ENCODE measurements at places on chromosomes 6 and 20.

GRCh38 chr6:12913201-12913600 lies 196.6 kb downstream of the PHACTR1 start:
- DNase-seq = no peak

GRCh38 chr6:83044091-83044768 lies 21.4 kb downstream of the UBE3D start:
- DNase-seq = no peak

- no peak for DNase-seq
Measured at GRCh38 chr6:142761756-142762155, 183.2 kb downstream of the HIVEP2 start.

GRCh38 chr20:46802722-46803121 lies 91.9 kb upstream of the EYA2 start:
- DNase-seq = no peak

GRCh38 chr20:47586649-47587294 lies 85.1 kb downstream of the NCOA3 start:
- DNase-seq = no peak

DNA sequence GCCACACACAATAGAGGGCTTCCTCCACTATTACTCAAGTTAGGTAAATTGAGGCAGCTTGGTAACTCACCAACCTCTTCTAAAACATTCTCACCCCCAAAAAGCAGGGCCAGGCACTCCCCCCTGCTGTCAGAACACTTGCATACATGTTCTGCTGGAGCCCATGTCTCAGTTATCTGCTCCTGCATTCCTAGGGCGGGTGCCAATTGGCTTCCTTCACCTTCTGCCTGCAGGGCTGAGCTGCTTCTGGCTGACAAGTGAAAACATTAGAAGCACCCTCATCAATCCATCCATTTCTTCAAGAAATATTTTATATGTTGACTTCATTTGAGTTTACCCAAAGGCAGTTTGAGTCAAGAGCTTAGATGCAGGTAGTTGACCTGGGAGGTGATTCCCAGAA lies 4.5 kb upstream of the ENTPD6 start:
- no peak for DNase-seq

DNA sequence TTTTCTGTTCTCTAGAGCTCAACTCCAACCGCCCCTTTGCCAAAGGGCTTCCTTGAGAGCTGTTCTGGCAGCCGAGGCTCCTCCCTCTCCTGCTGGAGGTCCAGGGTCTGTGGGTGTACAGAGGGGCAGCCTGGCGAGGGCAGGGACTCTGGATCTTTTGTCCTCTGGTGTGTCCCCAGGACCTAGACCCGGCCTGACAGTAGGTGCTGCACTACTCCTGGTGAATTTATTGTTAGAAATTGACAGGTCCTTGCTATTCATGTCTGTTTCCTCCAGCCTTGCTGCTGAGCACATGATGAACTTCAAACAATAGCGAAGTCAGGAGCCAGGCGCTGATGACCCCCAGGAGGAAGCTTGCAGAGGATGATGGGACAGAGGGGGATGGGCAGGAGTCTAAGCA lies 234.7 kb upstream of the SULF2 start:
- no peak for DNase-seq

- no peak for DNase-seq
Measured at GRCh38 chr20:18669241-18670019, 81.6 kb downstream of the DTD1 start.

DNA sequence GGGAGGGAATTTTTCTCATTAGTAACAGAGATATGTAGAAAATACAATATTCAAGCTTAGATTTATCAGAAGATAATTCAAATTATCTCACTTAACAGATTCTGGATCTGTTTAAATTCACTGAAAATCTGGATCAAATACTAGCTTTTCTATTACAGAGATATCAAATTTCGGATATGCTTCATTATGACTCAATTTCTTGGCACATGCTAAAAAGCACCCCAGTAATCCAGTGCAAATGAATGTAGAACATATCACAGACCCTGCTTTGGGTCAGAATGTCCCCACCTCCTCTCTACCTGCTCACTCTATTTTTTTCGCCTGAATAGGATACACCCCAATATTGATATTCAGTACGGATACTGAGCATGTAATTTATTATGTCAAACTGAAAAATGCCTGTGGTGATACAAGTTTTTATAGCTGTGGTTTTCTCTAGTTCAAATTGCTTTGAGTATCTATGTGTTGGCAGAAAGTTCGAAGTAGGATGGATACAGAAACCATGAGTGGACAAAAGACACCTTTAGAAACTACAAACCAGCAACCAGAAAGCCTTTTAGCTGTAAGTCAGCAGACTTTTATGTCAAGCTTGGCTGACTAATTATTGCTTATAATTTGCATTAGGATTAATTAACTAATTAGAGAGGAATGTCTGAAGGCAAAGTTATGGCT lies 290.0 kb downstream of the TFAP2B start:
- DNase-seq = no peak

DNA sequence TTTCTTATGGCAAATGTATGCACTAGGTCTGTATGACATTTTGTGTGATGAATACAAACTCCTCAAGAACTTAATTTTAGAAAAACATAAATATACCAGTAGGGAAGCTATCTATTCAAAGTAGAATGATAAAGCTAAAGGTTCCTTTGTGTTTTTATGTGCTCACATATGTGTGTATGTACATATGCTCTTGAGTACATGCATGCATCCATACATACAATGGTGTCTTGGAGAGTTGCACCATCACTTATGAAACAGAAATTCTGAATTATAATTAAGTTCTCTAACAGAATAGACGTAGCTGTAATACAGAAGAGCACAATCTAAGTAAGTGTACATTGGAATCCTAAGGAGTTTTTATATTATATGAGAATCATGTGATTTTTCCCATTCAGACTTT lies 2.3 kb downstream of the NKAIN2 start:
- no peak for DNase-seq

DNA sequence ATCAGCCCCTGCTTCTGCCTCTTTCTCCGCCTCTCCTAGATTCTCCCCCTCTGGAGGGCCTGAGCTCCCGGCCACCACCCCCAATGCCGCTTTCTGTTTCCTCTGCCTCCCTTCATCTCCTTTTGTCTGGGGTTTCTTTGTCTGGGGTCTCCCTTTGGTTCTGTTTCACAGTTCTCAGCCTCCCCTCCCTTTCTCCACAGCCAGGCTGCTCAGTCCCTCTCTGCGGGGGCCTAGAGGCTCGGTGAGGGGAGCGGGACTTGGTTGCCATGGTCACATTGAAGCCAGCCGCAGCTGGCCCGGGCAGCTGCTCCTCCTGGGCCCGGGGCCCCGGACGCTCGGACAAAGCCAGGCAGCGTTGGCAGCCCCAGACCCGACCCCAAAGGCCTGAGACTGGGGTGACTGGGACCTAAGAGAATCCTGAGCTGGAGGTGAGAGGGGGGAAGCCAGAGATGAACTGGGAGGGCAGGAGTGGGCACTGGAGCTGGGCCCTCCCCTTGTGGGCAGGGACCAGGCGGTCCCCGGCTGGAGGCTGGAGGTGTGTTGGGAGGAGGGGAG lies 3.5 kb upstream of the DDR1 start:
- no peak for DNase-seq

GRCh38 chr6:111995404-111995803 lies 58.5 kb upstream of the CCN6 start:
- DNase-seq = no peak

GRCh38 chr6:151692216-151692615 lies 115.3 kb upstream of the ESR1 start:
- no peak for DNase-seq

- DNase-seq = no peak
Measured at GRCh38 chr6:153616506-153616905, 422.5 kb upstream of the OPRM1 start.

- DNase-seq = no peak
Measured at GRCh38 chr6:53956068-53956711, 155.1 kb upstream of the MLIP start.

DNA sequence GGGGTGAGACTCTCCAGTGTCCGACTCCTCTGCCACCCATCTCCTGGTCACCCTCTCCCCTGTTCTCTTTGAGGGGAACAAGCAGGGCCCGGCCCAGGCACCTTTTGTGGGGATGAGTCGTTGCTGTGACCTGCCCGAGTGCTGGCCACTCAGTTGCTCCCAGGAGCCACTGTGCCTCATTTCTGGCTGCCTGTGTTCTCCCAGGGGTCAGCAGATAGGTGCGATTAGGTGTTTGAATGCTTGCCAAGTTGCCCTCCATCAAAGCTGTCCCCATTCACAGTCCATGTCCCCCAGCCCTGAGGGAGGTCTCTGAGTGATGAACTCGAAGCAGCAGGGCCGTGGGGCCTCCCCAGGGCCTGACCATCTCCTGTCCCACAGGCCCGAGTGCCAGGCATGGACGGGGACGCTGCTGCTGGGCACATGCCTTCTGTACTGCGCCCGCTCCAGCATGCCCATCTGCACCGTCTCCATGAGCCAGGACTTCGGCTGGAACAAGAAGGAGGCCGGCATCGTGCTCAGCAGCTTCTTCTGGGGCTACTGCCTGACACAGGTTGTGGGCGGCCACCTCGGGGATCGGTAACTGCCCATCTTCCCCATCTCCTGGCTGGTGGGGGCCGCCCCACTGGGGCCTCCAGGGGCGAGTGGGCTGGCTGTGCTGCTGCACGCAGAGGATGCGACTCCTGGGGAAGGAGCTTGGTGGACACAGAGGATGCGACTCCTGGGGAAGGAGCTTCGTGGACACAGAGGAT lies 4.1 kb downstream of the SLC17A9 start:
- no peak for DNase-seq

- no peak for DNase-seq
Measured at GRCh38 chr6:138396709-138397108, 7.3 kb upstream of the HEBP2 start.

DNA sequence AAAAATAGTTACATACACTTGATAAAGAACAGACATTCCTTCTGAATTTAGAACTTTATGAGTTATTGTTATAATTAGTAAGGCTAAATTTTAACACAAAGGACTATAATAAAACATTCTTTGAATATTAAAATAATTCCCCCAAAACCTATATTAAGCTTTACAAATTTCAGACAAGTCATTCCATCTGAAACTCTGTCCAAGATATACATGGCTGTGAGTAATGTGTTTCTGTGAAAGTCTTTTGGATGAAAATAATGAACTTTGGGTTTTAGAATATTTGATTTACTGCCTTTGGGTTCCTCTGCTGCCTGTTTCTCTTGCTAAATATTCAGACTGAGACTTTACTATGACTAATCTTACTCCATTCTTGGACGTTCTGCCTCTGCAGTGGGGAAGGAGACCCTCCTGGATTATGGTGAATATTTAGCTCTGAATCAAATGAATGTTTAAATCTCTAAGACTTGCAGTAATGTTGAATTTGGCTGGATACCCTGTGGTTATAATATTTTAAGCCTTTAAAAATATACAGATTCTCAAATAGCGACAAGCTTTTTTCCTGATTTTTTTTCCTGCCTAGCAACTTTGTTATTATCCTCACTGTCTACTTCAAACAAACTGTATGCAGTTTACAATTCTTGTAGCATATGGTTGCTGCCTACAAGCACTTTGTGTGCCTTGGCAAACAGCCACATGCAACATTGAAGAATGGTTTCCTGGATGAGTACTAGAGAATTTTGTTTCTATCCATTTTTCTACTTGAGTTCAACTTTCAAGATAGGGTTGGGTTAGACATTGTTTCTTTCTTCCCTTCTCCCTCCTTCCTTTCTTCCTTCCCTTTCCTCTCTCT lies 51.4 kb downstream of the TXLNB start:
- no peak for DNase-seq

DNA sequence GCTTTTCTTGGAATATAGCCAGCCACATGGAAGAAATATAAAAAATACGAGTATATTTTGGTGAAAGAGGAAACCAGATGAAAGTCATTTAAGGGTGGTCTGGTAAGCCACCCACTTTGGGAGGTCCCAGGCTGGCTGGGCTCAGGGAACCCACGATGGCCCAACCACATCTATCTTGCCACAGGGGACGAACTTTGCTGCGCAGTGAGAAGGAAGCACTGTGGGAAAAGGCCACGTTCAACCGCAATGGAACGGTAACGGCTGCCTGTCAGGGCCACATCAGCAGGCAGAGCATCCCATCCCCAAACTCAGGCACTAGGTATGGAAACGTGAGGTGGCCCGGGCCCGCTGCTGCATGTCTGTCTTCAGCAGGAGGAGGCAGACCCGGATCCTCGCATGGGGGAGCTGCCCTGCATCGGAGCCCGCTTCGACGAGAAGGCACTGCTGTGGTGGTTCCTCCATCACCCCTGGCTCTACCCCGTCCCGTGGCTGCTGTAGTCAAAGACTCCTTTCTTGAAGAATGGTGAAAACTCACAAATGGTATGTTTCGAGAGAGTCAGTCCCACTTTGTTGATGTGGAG lies 300.4 kb downstream of the KIF16B start:
- DNase-seq = no peak

DNA sequence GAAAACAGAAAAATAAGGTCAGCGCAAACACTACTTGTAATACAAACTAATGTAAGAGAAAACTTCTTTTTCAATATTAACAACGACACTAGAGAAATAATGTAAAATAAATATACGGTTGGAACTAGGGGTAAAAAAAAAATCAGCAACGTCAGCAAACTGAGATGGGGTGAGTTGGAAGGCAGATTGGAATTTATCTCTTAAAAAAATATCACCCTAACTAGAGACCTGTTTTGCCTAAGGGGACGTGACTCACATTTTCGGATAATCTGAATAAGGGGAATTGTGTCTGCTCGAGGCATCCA lies 705 bp upstream of the UTRN start:
- no peak for DNase-seq

GRCh38 chr6:161414180-161414579 lies 140.3 kb upstream of the AGPAT4 start:
- DNase-seq = no peak

GRCh38 chr6:115983998-115984397 lies 76.7 kb downstream of the FRK start:
- no peak for DNase-seq

DNA sequence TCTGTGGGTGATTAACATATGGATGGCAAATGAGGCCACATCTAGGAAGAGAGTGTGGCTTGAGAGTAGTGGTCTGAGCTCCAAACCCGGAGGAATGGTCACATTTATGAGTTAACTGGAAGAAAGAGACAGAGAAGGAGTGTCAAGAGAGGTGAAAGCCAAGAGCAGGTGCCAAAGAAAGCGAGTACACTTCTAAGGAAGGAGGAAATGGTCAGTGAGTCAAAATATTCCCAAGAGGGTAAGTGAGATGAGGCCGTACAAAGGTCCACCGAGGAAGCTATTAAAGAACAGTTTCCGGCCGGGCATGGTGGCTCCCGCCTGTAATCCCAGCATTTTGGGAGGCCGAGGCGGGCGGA lies 104.5 kb upstream of the RNF24 start:
- no peak for DNase-seq

All from stimulated activated CD8-positive, alpha-beta memory T cell treated with anti-CD3 and anti-CD28 coated beads, Interleukin-2, amount 100 ng/mL, for 1 hour (primary cell).